ENCODE measurements at places on chromosomes 6 and 20.

DNA sequence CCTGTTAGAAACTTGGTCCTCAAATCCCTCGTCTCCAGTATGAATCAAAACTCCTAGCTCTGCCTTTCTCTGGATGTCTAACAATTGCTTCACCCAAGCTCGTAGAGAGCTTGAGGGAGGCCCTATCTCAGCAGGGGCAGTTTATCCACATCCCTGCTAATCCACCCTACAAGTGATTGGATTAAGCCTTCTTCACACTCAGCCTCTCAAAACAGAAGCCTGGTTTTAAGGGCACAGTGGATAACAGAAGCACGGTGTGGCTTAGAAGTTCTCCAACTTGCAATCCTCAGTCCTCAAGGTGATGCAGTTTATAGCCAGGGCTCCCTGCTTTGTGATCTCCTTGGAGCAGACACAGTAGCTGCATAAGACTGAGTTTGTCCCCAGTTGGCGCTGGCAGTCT, 383.9 kb downstream of the KIF16B start:
- DNase-seq = no peak

- no peak for DNase-seq
These were observed 1567.8 kb upstream of the DEFB115 start for GRCh38 chr20:29689411-29690225.

- no peak for DNase-seq
These were observed 63.3 kb downstream of the SLC16A10 start for GRCh38 chr6:111150577-111150976.

GRCh38 chr6:2187826-2188225, 57.6 kb downstream of the GMDS start:
- no peak for DNase-seq

DNA sequence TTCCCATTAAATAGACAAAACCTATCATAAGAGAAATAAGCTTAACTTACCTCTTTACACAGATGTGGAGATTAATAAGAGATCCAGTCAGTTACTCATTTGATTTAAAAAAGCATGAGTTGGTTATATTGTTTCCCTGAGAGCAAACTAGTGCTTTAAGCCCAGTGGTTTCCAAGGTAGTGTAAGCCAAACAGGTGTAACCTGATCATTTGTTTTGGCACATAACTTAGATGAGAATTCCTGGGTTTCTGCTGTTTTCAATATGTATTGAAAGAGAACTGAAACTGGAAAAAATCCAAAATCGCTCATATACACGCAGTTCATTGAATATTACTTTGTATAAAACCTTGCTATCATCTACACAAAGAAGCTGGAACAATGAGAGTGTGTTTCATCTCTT, 30.5 kb upstream of the SMIM8 start:
- no peak for DNase-seq

GRCh38 chr6:150336299-150336698, 32.5 kb upstream of the IYD start:
- DNase-seq = no peak

- DNase-seq = no peak
These were observed 591 bp downstream of the IDH3B start for GRCh38 chr20:2663364-2663886.

GRCh38 chr20:45173522-45173921, 1.2 kb upstream of the PI3 start:
- DNase-seq = no peak

- DNase-seq = no peak
These were observed 31.5 kb upstream of the TOP1 start for GRCh38 chr20:40997116-40997515.

GRCh38 chr6:135586844-135587243, 89.3 kb upstream of the AHI1 start:
- DNase-seq = no peak

DNA sequence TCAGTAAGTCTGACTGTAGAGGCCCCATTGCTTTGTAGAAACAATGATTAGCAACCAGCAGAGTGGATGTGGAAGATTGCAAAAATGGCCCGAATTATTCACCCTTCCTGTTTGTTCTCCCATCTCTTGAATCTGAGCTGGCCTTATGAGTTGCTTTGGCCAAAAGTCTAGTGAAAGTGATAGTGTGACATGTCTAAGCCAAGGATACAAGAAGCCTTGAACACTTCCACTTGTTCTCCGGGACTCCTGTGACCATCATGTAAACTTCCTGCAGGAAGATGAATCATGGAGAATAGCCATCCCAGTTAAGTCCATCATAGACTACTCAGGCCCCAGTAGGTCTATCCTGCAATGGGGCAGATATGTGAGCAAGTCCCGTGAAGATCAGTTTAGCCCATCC, 252.0 kb upstream of the JAG1 start:
- DNase-seq = no peak

Measured in stimulated activated CD4-positive, alpha-beta T cell treated with anti-CD3 and anti-CD28 coated beads, TNF-alpha, amount 100 ng/mL, for 1 hour (primary cell).